ENCODE measurements at places on chromosomes 6 and 20.
A peak's percentile ranks its signal among the peaks of the same experiment; 100 is the strongest.

GRCh38 chr6:169640351-169640852 is 61.4 kb downstream of the WDR27 start:
- no peak for DNase-seq

DNA sequence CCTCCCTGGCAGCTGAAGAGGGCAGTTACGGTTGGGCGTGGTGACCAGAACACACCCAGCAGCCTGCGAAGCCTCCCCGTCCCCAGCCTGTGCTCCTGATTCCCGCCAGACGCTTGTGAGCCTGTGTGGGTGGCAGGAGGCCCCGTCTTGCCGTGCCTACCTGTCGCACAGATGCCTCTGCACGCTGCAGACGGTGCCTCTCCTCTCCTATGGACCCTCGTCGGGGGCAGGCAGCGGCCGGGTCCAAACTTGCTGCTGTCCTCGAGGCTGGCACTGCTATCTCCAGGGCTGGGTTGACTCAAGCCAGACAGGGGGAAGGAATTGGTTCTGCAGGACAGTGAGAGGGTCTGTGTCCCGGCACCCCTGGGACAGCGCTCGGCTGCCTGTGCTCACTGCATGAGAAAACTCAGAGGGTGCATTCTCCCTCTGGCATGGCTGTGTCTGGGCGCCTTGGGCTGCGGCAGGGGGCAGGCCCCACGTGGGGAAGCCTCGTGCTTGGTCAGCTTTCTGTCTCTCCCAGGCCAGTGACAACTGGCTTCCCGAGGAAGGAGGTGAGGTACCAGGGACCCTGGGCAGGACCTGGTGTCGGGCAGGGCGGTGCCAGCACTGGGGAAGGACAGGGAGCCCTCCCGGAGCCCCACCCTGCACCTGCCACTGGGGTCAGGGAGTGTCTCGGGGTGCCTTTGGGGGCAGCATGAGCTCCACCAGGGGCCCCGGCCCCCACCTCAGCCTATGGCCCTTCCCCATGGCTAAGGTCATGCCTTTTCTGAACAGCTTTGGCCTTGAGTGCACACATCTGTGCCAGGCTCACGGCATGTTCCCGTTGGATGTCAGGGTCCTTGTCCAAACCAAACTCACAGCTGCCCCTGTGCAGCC is 127.5 kb downstream of the TAF4 start:
- no peak for DNase-seq

DNA sequence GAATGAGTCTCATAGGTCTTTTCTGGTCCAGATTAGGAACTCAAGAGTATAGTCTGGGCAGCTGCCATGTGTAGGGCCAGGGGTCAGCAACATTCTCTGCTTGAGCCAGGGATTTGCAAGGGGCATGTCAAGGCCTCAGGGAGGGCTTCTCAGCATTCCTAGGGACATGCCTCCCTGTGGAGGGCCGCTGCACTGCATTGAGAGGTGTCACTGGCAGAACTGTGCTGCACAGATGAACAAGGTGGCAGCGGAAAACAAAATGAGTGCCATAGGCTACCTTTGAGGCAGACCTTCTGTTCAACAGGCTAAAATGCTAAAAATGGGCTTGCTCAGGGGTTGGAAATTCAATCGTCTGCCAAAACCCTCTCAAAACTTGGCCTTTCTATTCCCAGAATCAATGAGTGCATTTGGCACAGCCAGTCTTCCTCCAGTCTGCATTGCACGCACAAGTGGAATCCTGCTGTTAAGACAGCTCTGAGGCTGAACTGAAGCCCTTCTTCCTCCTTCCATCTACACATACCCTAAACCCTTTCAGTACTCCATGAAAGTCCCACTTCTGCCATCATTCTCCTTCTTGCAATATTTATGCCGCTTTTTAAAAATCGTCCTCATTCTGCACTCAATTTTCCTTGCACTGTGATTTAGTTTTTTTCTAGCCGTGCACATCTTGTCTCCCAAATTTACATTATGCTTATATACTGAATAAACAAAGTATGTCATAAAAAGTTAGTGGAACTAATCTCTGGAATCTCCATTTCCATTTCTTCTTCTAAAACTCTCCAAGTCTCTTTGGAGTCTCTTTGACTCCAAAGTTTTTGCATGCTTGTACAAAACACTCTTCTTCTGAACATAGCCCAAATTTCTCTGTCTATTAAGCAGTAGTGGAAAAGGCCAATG is 51.7 kb downstream of the SLC26A8 start:
- DNase-seq = no peak

GRCh38 chr6:158388727-158389126 is 76.5 kb downstream of the TULP4 start:
- no peak for DNase-seq

DNA sequence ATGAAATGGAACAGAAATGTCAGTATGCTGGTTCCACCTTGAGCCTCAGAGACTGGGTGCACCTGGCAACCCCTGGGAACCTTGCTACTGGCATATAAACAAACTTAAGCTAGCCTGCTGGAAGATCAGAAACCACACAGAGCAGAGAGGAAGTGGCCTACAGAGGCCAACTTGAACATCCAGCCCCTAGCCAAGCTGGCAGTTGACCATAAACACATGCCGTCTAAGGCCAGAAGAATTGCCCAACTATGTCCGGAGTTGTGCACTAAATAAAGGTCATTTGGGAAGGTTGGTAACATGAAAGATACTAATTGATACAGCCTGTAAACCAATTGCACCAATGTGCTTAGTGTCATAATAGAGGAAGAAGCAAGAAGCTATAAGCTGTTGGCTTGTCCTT is 266.6 kb upstream of the BTBD3 start:
- DNase-seq = no peak

DNA sequence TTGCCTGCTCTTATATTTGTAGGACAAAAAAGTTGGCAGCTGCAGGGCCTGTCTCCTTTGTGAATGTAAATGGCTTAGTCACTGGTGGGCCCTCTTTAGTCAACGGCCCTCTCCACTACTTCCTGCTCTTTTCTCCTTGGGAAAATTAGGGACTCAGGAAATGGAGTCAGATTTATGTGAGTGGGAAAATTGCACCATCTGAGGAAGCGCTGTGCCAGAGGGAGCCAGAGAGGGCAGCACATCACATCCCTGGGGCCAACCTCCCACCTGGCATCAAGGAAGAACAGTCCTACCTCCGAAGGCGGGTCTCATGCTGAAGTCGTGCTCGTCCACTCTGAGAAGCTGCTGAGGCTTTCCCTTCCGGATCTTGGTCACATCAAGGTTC is 15.6 kb downstream of the GABRR2 start:
- DNase-seq = no peak

DNA sequence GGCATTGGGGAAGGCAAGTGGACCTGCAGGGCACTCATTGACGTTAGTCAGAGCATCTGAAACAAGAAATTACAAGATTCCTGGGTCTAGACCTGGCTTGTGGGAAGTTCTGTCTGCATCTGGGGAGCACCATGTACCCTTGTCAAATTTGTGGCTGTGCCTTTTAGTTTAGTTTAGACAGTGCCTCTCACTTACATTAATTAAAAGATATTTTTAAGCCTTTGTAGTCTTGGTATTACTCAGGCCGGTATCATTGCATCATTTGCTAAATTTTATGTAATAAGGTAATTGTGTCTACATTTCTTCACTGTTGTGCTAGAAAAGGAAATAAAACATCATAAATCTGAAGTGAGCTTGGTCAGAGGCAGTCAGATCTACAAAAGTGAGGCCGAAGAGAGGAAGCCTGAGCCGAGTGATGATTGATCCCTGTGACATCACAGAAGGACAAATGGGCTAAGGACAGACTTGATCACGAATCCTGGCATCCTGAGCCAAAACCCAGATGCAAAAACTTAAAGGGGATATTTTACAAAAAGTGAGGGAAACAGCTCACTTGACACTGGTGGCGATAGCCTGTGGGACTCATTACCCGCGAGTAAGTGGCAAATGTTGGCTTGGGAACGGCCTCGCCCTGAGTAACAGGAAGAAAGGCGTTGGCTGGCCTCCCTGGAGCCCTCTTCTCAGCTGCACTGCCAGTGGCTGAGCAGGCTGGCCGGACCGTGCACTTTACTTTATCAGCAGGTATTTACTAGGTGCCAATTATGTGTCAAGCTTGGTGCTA is 106.5 kb downstream of the TCP11 start:
- DNase-seq = no peak

- DNase-seq = no peak
These were observed 44.1 kb downstream of the KIAA0408 start for GRCh38 chr6:127415096-127415495.

DNA sequence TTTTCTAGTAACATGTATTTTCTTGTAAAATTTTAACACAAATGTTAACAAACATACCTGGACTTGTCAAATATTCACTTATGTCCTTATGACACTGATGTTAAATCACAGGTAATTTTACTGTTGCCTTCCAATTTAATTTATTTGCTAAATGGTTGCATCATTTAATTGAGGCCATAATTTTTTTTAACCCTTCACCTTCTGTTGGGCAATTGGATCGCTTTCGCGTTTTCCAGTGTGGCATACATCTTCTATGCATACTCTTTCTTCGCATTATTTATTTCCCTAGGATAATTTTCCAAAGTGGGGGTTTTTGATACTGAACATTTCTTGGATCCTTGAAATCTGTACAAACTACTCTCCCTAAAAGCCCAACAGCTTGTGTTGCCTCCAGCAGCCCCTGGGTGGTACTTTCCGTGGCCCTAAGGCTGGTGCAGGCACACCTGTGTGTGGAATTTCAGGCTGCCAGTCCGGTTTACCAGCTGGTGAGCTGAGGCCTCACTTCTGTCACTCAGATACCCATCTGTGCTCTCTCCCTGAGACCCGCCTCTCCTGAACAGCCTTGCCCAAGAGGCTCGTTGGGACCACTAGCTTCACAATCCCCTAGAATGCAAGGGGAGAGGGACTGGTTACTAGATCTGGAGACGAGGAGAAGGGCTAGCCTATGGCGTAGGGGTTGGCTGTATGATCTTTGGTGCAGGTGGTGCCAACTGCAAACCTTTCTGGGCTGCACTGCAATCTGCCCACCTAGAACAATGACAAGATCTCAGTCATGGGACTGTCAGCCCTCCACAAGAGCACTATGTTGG is 11.2 kb upstream of the C20orf144 start:
- no peak for DNase-seq

DNA sequence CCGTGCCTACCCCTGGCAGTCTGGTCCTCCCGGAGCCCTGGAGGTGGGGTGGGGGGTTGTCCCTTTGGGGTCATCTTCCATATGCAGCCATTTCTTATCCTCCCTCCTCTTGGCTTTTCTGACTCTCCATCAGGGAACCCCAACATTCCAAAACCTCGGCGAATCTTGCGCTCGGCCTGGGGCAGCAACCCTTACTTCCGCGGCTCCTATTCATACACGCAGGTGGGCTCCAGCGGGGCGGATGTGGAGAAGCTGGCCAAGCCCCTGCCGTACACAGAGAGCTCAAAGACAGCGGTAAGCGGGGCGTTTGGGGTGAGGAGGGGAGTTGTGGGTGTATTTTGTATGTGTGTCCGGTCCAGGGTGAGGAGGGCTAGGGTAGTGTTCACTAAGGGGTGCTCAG is 168.0 kb upstream of the RNF24 start:
- no peak for DNase-seq

- no peak for DNase-seq
These were observed 86.6 kb upstream of the SAMD5 start for GRCh38 chr6:147421903-147422302.

DNA sequence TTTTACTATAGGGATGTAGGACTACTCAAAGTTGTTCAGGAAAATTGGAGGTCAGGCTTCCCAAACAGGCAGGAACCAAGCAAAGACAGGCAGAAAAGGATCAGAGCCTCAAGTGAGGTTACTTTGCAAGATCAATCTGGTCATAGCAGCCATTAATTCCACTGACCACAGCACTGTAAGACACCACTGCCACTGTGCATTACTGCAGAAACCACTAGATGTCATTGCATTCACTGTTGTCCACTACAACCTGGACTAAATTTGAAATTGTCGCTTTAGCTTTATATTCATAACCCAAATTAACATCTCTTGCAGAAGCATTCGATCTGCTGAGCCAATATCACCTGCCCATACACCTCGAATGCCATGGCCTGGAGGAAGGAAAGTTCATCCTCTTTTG is 126.9 kb upstream of the UFL1 start:
- DNase-seq = no peak

- DNase-seq = no peak
These were observed 91.7 kb downstream of the NCR2 start for GRCh38 chr6:41426888-41427641.

GRCh38 chr20:50438986-50439407 is 71.2 kb upstream of the PTPN1 start:
- DNase-seq = peak; percentile 76

DNA sequence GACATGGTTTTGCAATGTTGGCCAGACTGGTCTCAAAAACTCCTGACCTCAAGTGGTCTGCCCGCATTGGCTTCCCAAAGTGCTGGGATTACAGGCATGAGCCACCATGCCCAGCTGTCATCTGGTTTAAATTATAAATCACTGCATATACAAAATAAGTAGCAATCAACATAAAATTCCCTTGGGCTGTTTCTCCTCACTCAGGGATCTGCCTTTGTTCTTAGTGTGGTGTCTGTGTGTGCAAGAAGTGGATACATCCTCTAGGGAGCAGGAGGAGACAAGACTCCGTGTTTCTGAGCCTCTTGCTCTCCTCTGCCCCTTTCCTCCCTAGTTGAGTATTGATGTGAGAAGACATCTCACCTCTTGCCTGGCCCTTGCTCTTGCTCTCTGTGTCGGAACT is 65.2 kb upstream of the ADGRF4 start:
- DNase-seq = no peak

DNA sequence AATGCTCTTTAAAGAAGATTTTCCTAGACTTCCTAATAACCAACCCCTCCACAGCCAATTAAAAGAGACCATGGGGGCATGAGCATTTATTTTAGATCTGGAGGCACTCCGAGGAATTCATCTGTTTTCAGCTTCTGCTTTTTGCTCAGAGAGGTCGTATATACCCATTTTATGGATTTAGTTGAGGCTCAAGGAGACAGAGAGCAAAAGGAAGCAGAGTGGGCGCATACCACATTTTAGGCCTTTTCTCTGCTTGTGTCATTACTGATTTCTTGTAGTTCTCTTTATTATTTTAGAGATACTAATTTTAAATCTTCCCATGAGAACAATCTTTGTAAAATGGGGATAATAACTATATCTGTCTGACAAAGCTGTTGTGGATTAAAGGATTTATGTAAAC is 129.6 kb upstream of the IFNGR1 start:
- DNase-seq = no peak

DNA sequence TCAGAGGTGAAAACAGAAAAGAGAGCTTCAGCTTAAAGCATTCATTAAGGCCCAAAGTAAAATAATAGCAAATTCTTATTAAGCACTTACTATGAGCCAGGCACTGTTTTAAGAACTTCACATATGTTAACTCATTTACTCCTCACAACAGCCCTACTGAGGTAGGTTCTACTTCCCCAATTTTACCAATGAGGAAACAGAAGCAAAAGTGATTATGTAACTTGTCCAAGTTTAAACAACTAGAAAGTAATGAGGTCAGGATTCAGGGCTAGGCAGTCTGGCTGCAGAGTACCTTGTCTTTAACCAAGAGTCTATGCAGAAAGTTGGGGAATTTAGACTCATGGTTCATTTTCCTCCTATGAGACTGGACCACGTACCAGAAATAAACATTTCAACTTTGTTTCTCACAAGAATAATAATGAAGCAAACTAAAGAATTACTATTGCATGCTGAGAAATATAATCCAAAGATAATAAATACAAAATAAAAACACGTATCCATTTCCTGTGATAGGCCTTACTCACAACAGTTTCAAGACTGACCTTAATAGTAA is 3.8 kb downstream of the COL21A1 start:
- no peak for DNase-seq

- no peak for DNase-seq
These were observed 5.5 kb downstream of the ANKEF1 start for GRCh38 chr20:10040070-10040975.

Data from activated CD4-positive, alpha-beta T cell treated with anti-CD3 and anti-CD28 coated beads for 48 hours (primary cell).